ENCODE measurements at places on chromosomes 13 and 19.

GRCh38 chr13:43546251-43546650, 240.5 kb downstream of the ENOX1 start:
- DNase-seq, result no peak

GRCh38 chr13:101916108-101916774, 463.8 kb downstream of the ITGBL1 start:
- DNase-seq, result no peak

DNA sequence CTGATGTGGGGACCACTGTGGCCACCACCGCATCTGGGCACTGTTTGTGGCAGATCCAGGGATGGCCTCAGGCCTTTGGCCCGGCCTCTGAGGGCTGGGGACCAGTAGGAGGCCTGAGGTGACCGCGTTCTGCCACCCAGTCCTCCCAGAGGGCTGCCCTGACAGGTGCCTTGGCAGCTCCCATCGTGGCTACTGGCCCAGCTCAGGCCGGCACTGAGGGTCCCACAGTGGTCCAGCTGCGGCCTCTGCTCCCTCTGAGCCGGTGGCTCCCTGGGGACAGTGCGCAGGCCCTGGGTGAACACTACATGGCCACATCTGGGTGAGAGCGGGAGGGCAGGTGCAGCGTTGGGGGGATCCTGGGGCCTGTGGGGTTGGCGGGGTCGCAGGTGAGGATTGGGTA, 61.9 kb downstream of the KDM4B start:
- no peak for DNase-seq

GRCh38 chr13:30409886-30410704, 12.2 kb upstream of the UBE2L5 start:
- DNase-seq, result no peak

DNA sequence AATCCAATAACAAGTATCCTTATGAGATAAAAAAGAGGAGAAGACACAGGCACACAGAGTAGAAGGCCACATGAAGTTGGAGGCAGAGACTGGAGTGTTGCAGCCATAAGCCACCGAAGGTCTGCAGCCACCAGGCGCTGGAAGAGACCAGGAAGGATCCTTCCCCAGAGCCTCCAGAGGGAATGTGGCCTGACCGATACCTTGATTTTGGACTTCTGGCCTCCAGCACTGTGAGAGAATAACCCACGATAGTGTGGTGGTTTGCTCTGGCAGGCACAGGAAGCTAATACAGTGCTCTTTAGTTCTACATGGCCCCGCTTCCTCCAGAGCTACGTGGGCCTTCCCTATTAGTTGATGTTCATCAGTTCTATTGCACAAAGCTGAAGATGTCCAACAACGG, 15.3 kb upstream of the SULT2A1 start:
- no peak for DNase-seq

DNA sequence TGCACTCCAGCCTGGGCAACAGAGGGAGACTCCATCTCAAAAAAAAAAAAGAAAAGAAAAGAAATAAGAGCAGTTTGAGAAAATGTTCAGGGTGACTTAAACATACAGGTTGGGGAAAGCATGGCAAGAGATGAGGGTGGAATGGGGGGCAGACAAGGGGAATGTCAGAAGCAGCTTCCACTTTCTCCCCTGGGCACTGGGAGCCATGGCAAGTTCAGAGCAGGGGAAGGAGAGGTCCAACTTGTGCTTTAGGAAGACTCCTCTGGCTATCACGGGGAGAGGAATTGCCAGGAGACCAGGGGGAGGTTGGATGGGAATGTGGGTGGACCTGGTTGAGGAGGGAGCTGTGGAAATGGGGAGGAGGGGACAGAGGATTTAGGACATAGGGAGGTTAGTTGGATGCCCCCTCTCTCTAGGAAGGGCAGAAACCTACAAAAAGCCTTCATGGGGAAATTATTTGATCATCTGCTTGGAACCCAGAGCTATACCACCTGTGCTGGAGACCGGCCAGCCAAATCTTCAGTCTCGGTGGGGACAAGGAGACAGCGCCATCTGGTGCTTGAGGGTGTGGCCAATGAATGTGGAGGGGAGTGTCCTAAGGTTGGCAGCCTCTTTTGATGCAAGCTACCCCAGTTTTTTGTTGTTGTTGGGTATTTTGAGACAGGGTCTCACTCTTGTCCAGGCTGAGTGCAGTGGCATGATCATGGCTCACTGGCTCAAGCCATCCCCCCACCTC, 7.3 kb upstream of the STRN4 start:
- DNase-seq, result peak; percentile 58

DNA sequence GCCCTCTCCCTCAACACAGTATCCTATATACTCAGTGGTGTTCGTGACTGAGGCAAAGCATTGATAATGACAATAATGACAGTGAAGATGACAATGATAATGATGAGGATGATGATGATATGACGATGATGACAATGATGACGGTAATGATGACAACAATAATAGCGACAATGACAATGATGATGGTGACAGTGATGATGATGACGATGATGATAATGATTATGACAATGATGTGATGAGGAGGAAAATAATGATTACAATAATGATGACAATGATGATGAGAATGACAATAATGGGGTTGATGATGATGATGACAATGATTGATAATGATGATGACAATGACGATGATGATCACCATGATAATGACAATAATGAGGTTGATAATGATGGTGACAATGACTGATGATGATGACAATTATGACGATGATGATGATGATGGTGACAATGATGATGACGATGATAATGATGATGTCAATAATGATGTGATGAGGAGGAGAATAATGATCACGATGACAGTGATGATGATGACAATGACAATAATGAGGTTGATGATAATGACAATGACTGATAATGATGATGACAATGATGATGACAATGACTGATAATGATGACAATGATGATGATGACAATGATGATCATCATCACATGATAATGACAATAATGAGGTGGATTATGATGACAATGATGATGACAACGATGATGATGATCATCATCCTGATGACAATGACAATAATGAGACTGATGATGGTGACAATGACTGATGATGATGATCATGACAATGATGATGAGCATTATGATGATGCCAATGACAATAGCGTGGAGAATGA, 16.7 kb downstream of the ELSPBP1 start:
- no peak for DNase-seq

DNA sequence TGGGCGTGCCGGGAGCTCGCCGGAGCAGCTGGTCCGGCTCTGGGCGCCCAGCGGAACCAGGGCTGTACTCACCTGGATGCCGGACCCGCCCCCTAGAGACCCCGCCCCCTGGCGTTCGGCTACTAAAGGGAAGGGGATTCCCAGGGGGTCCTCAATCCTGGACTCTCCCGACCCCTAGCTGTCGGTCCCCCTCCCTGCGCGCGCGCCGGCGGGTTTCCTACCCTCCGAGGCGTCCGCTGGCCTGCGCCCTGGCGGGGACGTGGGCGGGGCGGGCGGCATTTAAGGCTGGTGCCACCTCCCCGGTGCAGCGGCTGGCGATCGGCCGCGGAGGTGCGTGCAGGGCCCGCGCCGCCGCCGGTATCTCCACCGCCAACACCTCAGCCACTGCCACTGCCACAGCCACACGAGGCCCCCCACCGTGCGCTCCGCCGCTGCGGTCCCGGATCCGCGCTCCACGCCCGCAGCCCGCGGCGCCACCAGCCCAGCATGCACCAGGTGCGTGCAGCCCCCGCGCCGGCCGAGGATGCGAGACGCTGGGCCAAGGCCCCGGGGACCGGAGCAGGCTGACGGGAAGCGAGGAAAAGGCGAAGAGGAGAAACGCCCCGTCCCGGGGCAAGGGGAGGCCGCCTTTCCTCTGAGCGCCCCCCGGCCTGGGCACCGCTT, at the start of gene ATP12A:
Gene ATP12A, plus strand, starts transcription at position 151 of the 663 bp plus-strand sequence. Its CDS starts 336 bp downstream, at position 487.
- peak; percentile 9 for DNase-seq

DNA sequence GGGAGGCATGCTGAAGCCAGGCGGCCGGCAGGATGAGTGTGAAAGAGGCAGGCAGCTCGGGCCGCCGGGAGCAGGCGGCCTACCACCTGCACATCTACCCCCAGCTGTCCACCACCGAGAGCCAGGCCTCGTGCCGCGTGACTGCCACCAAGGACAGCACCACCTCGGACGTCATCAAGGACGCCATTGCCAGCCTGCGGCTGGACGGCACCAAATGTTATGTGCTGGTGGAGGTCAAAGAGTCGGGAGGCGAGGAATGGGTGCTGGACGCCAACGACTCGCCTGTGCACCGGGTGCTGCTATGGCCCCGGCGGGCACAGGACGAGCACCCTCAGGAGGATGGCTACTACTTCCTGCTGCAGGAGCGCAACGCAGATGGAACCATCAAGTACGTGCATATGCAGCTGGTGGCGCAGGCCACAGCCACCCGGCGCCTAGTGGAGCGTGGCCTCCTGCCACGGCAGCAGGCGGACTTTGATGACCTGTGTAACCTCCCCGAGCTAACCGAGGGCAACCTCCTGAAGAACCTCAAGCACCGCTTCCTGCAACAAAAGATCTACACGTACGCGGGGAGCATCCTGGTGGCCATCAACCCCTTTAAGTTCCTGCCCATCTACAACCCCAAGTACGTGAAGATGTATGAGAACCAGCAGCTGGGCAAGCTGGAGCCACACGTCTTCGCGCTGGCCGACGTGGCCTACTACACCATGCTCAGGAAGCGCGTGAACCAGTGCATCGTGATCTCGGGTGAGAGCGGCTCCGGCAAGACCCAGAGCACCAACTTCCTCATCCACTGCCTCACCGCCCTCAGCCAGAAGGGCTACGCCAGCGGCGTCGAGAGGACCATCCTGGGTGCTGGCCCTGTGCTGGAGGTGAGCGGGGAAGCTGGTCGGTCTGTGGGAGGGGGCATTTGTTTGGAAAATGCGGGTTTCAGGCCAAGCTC, 26.4 kb downstream of the MYO9B start:
- DNase-seq, result no peak

DNA sequence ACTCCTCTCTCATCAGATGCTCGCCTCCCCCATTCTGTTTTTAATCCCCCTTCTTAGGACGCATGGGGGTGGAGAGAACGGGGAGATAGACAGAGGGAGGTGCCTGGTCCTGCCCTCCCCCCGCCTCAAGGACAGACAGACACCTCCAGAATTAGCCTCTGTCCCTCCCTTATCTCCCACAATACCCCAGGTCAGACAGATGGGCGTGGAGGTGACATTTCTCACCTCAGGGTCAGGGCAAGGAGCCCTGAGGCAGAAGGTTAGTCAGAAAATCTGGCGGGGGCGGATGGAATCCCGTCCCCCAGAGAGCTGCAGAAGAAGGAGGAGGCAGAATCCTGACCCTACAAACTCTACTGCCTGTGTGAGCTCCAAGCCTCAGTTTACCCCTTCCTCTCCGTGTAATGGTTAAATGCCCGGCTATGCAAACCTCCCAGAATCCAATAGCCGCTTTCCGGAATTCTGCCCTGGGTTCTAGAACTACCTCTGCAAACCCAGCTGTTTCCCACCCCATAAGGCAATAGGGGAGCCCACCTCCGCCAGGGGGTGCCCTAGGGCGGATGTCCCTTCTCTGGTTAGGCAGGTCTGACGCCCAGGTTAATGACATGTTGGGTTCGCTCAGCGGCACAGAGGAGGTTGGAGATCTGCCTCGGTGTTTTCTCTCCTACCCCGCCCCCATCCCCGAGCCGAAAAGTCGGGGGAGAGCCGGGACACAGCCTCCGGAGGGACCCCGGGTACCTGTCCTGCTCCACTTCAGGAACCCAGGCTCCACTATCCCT, 900 bp downstream of the PPP1R13L start:
- DNase-seq, result peak; percentile 28

DNA sequence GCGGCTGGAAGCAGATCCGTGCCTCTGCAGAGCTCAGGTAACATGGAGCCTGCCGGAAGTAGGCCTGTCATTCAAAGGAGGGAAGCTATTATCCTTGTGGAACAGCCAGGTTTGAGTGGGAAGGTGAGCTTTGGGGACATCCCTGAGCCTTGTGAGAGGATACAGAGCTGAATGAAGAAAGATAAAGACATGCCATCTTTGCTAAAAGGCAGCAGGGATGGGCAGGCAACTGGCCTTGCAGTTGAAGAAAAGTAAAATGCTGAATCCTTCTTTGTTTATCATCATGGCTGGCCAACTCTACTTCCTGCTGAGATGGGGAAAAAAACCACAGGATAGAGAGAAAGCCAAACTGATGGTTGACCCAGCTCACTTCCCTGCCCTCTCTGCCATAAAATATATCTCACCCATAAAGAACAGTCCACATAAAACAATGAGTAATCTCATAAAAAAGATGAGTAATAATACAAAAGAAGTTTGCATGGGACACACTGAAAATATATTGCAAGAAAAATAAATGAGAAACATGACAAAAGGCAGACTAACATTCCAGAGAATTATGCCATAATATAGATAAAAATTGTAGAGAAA, 226.3 kb downstream of the DLEU7 start:
- no peak for DNase-seq

GRCh38 chr13:76872675-76873074, 13.5 kb downstream of the KCTD12 start:
- DNase-seq, result no peak

GRCh38 chr19:16061943-16062342, 14.4 kb upstream of the TPM4 start:
- no peak for DNase-seq

DNA sequence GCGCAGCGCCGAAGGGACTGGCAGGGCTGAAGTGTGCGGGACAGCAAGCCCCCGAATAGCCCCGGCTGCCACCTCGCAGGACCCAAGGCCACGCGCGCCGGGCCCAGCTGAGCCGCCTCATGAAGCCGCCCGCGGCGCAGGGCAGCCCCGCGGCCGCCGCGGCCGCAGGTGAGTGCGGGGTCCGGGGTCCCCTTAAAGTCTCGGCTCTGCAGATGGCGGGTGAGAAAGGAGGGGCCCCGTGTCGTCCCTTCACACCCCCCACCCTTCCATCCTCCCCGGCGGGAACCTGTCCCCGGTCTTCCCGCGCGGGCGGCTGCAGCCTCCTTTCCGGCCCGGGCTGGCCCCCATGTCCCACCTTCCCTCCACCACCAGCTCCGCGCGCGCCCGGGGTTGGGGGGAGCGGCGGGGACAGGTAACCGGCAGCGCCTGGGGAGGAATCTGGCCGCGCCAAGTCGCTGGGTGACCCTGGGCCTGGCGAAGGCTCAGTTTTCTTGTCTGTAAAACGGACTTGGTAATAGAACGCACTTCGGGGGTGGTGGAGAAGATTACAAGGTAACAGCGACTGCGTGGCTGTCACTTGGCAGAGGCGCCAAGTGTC, 338 bp downstream of the RGCC start:
- DNase-seq, result peak; percentile 28

DNA sequence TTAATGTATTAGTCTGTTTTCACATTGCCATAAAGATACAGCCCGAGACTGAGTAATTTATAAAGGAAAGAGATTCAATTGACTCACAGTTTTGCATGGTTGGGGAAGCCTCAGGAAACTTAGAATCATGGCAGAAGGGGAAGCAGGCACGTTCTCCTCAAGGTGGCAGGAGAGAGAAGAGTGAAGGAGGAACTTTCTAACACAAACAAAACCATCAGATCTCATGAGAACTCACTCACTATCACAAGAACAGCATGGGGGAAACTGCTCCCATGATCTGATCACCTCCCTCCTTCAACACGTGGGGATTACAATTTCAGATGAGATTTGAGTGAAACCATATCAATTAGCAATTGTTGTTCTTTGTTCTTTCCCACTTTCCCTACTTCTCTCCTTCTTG, 689.0 kb upstream of the SLITRK1 start:
- no peak for DNase-seq

DNA sequence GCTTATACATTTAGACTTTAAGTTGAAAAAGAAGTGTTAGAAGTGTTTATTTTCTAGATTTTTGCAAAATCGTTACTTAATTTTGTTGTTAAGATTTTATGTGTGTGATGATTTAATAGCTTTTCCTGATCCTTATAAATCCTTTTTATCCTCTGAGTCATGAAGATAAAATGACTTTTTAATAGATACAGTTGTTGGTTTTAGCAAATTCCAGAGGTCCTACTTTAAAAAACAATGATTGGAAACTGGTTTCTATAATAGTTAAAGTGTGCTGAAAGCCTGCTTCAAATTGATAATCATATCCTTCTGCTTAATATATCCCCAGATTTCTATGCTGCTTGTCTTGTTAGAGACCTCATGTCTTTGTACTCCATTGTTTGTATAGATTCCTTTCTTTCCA, 39.0 kb downstream of the RNASEH2B start:
- no peak for DNase-seq
